ENCODE measurements at places on chromosomes 2 and 18.

GRCh38 chr2:187453078-187453641, 5.1 kb upstream of the CALCRL start:
- DNase-seq: no peak

GRCh38 chr2:202831242-202832220, 40.0 kb downstream of the ICA1L start:
- DNase-seq: no peak

GRCh38 chr18:32469691-32470459, 807 bp downstream of the GAREM1 start:
- no peak for DNase-seq

- DNase-seq: no peak
Observed at GRCh38 chr2:197107291-197108269, 181.1 kb upstream of the PGAP1 start.

DNA sequence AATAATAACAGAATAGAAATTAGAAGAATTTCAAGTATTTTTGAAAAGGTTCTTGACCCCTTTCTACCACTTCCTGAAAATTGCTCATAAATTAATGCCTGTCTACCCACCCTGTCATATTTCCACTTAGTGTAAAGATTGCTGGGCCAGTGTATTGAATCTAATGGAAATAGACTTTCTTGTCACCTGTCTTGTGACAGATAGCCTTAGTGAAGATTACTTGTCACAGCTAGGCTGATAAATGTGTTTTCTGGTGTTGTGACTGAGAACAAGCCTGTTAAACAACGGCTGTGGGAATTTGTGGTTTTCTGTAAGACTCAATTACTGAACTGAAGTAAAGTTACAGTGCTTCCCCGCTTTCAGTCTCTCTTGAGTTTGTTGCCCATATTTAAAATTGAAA, 37.0 kb downstream of the PIK3C3 start:
- DNase-seq: no peak

DNA sequence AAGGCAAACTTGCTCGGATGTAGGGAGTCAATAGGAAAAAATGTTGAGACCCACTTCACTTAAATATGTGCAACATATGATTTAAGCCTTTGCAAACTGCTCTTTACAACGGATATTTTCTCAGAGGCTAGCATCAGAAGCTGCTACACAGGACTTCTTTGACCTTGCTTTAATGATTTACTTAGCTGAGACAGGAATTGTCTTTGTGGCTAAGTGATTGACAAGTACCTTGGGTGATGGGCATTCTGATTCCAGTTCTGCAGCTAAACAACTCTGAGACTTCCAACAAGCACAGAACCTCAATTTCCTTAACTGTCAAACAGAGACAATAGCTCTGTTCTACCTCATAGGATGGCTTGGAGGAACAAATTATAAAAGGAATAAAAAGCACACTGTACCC, 150.2 kb downstream of the NCKAP5 start:
- DNase-seq: no peak

DNA sequence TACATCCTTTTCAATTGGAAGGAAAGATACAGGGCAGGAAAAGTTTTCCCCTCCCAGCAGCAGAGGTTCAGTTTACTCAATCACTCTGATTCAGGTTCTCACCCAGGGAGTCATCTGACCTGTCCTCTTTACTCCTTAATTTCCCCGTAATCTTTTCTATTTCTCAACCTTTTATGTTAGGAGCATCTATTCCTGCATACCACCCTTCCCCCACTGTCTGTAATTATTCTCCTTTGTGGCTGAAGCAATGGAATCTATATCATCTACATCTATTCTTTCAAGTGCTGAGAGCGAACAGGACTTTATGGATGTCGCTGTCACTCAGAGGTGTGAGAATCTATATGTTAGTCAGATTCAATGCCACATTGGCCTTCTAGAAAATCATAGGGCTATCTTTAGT, 175.2 kb downstream of the NOL4 start:
- no peak for DNase-seq

GRCh38 chr2:118089139-118089800, 999 bp downstream of the INSIG2 start:
- no peak for DNase-seq

DNA sequence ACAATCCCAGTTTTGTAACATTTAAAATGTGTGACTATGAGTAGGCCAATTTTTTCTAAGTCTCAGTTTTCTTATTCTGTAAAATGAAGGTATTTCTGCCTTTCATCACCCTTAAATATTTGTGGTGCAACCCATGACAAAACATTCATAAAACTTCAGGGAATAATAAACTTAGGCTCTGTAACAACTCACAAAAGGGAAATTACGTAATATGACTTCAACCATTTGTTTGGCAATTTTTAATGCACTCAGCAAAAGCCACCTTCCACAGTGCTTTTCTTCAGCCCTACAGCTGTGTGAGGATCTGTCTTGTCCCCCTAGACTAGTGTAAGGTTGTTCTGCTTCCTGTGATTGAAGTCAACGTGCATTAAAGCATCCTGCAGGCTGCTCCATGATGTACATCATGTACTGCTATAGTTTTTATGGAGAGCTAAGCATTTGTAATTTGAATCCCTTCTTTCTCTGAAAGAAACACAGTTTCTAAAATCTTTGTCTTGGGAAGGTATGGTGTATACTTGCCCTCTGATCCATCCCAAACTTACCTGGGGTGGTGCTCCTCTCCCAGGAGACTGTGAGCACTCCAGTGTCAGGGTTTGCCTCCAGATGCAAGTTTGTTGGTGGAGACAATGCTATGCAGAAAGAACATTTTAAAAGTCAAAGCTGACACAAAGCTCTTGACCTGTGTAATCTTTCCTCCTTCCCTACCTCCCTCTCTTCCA, 39.1 kb downstream of the FN1 start:
- no peak for DNase-seq

DNA sequence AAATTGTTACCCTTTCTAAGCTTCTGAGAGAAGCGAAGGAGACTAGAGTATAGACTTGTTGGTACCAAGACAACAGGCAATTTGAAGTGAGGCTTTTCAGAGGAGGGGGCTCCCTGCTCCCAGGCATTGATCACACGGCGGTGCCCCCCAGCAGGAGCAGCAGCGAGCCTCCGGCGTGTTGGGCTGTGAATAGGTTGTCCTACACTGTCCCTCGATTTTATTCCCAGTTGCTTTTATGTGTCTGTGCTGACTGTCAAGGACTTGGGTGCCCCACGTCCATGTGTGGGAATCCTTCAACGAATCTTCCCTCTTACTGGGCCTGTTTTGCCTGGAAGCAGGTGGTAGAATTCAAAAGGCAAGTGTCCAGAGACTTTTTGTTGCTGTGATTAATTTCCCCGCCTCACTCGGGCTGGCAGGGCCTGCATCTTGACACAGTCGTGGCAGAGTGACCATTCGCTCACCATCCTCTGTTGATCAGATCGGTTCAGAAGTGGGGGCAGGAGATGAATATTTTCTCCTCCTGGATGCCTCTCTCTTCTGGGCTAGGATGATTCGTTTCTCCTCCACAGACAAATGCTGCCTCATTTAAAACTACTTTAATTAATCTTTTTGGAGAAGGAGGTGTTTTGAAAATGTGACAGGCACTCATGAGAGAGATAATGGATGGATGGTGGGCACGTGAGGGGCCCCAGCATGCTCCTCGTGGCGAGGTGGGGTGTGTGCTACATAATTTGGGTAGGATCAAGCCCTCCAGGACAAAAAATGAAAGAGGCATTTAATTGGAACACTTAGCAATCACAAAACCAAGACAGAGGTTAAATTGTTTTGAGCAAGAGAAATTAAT, 77.6 kb downstream of the SMIM21 start:
- no peak for DNase-seq

GRCh38 chr18:14089781-14090180, 42.5 kb downstream of the ZNF519 start:
- DNase-seq: no peak

DNA sequence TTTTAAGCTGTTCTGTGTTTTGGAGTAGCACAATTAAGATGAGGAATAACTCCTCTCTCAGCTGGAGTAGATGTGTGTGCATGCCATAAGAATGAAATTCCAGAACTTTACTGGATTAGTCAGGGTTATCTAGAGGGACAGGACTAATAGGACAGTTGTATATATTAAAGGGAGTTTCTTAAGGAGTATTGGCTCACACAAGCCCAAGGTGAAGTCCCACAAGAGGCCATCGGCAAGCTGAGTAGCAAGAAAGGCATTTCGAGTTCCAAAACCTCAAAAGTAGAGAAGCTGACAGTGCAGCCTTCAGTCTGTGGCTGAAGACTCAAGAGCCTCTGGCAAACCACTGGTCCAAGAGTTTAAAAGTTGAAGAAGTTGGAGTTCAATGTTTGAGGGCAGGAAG, 113.7 kb downstream of the RIT2 start:
- no peak for DNase-seq

DNA sequence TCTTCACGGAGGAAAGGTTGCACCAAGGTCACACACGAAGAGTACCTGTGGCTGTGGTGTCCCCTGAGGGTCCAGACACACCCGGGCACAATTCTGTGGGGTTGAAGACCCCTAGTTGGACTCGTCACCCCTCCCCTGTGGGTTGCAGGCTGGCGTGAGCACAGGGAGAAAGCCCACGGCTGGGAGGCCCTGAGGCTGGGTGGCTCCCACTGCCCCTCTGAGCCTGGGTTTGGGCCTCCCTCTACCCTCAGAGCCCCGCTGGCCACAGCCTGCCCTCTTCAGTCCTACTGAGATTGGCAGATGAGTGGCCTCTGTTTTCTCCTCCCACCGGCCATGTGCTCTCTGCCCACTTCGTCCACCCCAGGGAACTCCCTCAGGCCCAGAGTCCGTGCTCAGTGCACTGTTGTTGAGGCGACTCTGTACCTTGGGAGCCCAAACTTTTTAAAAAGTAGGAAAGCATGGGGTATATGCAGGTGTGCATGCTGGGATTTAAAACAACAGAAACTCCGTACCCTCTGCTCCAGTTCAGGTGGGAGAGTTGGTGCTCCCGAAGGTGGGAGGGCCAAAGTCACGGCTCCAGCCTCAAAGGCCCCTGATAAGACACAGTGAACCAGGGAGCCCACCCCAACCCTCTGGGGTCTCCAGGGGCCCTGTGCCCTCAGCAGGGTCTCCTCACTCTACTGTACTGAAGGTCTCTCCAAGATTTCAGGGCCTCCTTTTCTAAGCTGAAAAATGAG, 19.1 kb downstream of the RAMP1 start:
- no peak for DNase-seq

- no peak for DNase-seq
Observed at GRCh38 chr18:34976534-34976898, 64.7 kb upstream of the MAPRE2 start.

DNA sequence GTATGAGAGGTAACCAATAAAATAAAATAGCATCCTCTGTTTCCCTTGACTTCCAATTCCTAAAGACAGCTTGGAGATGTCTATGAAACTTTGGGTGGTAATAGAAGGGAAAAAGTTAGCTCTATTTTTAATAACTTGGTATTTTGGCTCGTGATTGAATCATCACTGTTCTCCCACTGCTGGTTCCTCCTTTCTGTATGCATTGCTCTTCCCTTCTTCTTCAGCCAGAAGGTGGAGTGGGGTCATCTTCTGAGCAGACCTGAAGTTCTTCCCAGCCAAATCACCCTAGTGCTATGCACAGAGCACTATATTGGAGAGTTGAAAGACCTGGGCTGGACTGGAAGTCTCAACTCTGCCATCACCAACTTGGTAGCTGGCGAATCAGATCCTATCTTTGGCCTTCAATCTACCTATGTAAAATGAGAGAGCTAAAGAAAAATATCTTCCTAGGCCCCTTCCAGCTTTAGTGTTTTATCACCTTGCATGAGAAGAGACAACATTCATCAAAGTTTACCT, 54.1 kb downstream of the CPO start:
- no peak for DNase-seq

DNA sequence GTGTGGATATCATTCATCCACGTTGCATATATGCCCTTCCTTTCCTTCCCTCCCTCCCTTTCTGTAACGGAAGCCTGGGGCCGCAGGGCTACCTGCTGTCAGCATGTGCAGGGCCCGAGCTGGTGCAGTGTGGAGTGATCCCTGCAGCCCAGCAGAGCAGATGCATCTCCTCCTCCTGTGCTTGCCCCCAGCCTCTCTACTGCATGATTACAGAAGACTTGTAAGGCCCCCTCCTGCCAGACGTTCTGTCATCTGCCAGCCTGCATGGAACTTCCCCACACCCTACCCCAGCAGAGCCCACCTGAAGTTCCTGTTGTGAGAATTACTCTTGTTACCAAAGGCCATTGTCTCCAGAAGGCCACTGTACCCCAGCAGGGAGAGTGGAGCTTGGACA, 67.5 kb upstream of the FOSL2 start:
- no peak for DNase-seq

GRCh38 chr2:20199633-20200270, 25.2 kb downstream of the SDC1 start:
- no peak for DNase-seq

DNA sequence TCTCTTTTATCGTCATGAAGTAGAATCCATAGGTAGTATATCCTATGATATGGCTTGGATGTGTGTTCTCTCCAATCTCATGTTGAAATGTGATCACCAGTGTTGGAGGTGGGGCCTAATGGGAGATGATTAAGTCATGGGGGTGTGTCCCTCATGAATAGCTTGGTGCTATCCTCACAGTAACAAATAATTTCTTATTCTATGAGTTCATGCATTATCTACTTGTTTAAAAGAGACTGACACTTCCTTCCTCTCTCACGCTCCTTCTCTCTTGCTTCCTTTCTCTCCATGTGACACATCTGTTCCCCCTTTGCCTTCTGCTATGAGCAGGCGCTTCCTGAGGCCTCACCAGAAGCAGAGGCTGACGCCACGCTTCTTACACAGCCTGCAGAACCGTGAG, 165.6 kb downstream of the MREG start:
- no peak for DNase-seq

DNA sequence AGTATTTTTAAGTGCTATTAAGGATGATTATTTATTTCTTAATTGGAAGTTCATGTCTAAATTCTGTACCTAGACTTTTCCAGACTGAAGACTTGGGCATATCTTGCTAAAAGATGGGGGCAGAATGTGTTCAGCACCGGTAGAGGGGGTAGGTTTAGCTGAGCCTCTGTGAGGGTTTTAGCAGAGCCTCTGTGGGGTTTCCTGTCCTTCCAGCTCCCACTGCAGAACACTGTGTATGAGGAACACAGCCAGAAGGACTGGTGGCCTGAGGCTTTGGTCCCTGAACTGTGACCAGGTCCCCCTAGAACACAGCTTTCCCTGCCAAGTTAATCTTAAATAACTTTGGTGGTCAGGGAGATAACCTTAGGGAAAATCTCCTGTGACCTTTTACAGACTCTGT, 123.4 kb upstream of the EPC2 start:
- DNase-seq: no peak

DNA sequence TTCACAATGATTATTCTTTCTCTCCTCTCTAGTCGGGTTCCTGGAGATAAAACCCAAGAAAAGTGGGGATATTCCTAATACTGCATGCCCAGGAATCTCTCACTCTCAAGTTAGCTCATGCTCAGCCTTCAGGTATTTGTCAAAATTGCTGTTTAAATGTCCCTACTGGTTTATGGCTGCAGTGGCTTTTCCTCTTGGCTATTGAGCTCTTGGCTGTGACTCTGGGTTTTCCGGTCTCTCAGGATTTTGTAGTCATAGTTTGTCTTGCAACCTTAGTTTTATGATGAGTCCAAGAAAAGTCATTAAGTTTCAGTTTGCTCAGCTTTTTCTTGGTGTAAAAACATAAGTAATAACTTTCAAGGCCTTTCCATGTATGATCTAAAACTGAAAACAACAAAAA, 820.7 kb upstream of the HS6ST1 start:
- DNase-seq: no peak

- no peak for DNase-seq
Observed at GRCh38 chr2:68912732-68913131, 40.0 kb downstream of the GKN2 start.

All from activated naive CD4-positive, alpha-beta T cell (primary cell).